Activated T-helper 2 cell treated with anti-CD3 and anti-CD28 coated beads, Interferon-gamma antibody, Interleukin-2, Interleukin-4, amounts not matched to agents 10 μg/mL and 5 μg/mL and 100 μg/mL, durations not matched to agents 14 hours and 24 hours and 36 hours (primary cell): ENCODE measurements at places on chromosomes 6 and 20. TPM values are rescaled to one million over a fixed set of nuclear protein-coding genes. Genes with fewer than 3 reads are reported as not detected.
A peak's percentile ranks its signal among the peaks of the same experiment; 100 is the strongest.

DNA sequence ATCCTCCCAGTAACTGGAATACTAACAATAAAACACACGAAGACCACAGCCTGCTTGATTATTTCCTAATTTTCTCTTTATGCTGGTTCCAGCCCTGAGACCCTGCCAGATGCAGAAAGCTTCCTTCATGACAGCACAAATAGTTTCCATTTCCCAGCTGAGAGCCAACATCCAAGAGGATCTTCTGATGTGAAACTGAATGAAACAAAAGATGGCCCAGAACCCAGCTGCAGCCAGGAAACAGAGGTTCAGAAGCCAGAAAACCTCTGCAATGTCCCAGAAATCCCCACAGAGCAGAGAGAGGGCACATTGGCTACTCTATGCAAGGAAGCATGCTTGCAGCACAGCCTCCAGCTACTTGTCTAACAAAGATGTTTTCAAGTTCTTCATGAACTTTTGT lies 61.8 kb upstream of the PLEKHG1 start:
- DNase-seq = no peak
- H3K27ac ChIP-seq = no peak overlapping the region
- H3K27me3 ChIP-seq = peaks cover 12% of the 10 kb centered on the region
- peaks cover 4% of the 10 kb centered on the region for H3K4me1 ChIP-seq
- no peaks in the 10 kb centered on the region for H3K36me3 ChIP-seq
- H3K4me3 ChIP-seq = no peak overlapping the region

GRCh38 chr6:158083455-158084325 lies 84.4 kb downstream of the SERAC1 start:
- peaks cover 20% of the 10 kb centered on the region for H3K4me1 ChIP-seq
- H3K4me3 ChIP-seq = no peak overlapping the region
- no peaks in the 10 kb centered on the region for H3K27me3 ChIP-seq
- H3K27ac ChIP-seq = no peak overlapping the region

DNA sequence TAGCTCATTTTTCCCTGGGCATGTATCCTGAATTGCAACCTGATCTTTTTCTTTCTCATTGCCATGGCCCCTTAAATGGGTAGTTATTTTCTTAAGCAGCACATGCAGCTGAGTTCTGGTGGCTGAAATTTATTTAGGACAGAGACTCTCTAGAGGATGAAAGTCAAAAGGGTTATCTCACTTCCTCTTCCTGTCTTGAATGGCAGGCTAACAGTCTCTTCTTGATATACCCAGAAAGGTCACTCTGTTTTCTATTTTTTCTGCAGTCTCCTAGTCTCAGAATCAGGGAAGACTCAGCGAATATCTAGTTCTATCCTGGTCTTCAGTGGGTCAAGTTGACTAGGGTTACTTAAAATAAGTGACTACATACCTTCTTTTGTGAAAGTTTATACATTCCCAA lies 243.3 kb downstream of the EPHA7 start:
- H3K36me3 ChIP-seq = no peaks in the 10 kb centered on the region
- no peaks in the 10 kb centered on the region for H3K27me3 ChIP-seq
- no peak overlapping the region for H3K4me3 ChIP-seq
- no peak for DNase-seq

GRCh38 chr6:156449569-156449968 lies 327.6 kb upstream of the ARID1B start:
- H3K27ac ChIP-seq = no peak overlapping the region
- H3K27me3 ChIP-seq = no peaks in the 10 kb centered on the region
- no peaks in the 10 kb centered on the region for H3K4me1 ChIP-seq
- H3K36me3 ChIP-seq = no peaks in the 10 kb centered on the region

DNA sequence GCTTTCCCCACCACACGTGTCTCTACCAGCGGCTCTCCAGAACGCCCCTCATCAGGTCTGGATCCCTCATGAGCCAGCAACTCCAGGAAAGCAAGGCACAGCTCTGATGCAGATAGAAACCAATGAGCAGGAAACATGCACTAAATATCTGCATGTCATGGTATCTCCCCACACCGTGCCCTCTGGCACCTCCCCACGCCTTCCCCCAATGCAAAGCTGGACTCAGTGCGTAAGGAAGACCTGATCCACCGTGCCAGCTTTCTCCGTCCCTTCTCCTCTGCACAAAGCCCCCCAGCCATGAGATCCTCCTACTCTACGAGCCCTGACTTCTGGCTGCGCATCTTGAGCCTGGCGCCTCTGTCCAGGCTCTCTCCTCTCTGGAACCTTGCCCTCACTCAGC lies 9.4 kb downstream of the PDE10A start:
- no peak for DNase-seq
- no peaks in the 10 kb centered on the region for H3K4me1 ChIP-seq
- H3K36me3 ChIP-seq = no peaks in the 10 kb centered on the region
- no peak overlapping the region for H3K4me3 ChIP-seq
- H3K27me3 ChIP-seq = peaks cover 10% of the 10 kb centered on the region
- no peak overlapping the region for H3K27ac ChIP-seq

- H3K4me3 ChIP-seq = peak overlapping the region; percentile 60
- peak overlapping the region; percentile 88 for H3K27ac ChIP-seq
- peak; percentile 27 for DNase-seq
- peaks cover 83% of the 10 kb centered on the region for H3K4me1 ChIP-seq
- peaks cover 76% of the 10 kb centered on the region for H3K36me3 ChIP-seq
Measured at GRCh38 chr20:51497542-51498467, 44.7 kb downstream of the NFATC2 start.

DNA sequence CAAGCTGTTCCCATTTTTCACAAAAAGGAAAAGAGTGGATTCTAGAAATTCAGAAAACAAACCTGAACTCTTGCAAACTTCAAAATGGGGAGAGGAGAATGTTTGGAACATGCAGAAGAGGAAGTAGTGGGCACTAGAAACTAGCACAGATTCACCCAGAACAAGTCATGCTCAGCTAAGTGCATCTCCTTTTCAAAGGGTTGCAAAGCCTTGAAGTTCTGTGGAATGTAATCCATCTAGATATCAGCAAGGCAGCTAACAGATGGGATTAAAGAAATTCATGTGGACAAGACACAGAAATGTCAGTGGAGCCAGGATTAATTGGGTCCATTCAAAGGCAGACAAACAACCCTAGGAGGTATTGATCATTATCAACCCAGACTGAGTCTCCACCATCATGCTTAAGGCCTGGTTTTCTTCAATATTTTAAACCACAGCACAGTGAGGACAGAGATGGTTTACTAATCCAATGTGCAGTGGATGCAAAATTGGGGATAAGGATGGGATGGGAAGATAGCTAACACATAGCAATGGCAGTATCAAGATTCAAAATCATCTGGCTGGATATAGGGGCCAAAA lies 31.3 kb downstream of the KCNK5 start:
- peak overlapping the region; percentile 51 for H3K27ac ChIP-seq
- no peak for DNase-seq
- H3K27me3 ChIP-seq = no peaks in the 10 kb centered on the region
- H3K36me3 ChIP-seq = peaks cover 68% of the 10 kb centered on the region
- peaks cover 35% of the 10 kb centered on the region for H3K4me1 ChIP-seq

DNA sequence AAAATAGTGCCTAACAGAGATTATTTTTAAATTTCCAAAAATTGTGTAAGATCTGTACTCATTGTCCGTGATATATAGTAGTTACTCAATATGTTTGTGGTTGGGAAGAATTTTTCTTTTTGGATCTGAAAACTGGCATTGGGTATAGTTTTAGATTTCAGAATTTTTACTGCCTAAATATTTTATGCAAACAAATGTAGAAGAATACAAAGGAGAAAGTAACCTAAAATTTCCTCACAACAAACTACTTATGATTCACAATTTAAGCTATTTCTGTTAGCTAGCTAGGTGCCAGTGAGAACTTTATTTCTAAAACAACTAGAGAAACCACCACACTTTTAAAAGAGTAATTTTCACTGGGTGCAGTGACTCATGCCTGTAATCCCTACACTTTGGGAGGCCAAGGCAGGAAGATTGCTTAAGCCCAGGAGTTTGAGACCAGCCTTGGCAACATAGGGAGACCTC lies 38.8 kb downstream of the SESN1 start:
- peaks cover 20% of the 10 kb centered on the region for H3K4me1 ChIP-seq
- H3K36me3 ChIP-seq = no peaks in the 10 kb centered on the region
- no peak overlapping the region for H3K4me3 ChIP-seq
- DNase-seq = no peak
- peaks cover 9% of the 10 kb centered on the region for H3K27me3 ChIP-seq
- H3K27ac ChIP-seq = no peak overlapping the region

DNA sequence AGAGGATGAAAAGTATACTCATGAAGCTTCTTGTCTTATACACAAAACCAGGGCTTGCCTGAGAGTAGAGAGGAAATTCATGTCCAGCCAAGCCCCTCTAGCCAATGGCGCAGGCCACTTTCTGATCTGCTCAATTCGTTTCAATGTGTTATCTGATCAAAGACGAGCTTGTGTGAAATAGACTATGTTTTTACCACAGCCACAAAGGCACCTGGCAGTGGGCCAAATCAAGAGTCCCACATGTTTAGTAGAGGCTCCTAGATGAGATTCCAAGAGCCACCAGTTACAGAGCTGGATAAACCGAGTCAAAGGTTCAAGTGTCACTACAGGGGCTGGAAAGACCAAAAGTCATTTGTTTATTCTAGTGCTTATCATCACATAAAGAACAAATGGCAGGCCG lies 34.9 kb downstream of the GPLD1 start:
- H3K27ac ChIP-seq = no peak overlapping the region
- H3K27me3 ChIP-seq = no peaks in the 10 kb centered on the region
- H3K36me3 ChIP-seq = no peaks in the 10 kb centered on the region
- DNase-seq = no peak
- H3K4me1 ChIP-seq = no peaks in the 10 kb centered on the region
- no peak overlapping the region for H3K4me3 ChIP-seq

DNA sequence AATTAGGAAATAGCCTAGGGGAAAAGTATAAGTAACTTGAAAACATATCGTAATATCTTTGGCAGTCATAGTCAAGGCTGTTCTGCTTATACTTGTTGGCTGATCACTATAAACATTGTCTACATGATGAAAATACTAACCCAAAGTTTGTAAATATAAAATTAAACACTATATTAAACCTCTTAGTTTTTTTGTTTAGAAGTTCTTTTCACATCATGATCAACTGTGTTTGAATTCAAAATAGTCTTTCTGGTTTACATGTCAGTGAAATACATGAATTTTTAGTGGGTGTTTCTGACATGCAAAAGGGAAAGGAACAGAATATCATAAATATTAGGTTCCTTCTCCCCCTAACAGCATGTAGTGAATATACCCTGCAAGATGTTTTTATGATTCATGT lies 43.5 kb downstream of the ADGRG6 start:
- no peak for DNase-seq
- H3K4me1 ChIP-seq = no peaks in the 10 kb centered on the region
- no peaks in the 10 kb centered on the region for H3K36me3 ChIP-seq

- no peaks in the 10 kb centered on the region for H3K4me1 ChIP-seq
- DNase-seq = no peak
- H3K27ac ChIP-seq = no peak overlapping the region
- H3K27me3 ChIP-seq = no peaks in the 10 kb centered on the region
Measured at GRCh38 chr20:11401988-11402387, 515.7 kb upstream of the BTBD3 start.

DNA sequence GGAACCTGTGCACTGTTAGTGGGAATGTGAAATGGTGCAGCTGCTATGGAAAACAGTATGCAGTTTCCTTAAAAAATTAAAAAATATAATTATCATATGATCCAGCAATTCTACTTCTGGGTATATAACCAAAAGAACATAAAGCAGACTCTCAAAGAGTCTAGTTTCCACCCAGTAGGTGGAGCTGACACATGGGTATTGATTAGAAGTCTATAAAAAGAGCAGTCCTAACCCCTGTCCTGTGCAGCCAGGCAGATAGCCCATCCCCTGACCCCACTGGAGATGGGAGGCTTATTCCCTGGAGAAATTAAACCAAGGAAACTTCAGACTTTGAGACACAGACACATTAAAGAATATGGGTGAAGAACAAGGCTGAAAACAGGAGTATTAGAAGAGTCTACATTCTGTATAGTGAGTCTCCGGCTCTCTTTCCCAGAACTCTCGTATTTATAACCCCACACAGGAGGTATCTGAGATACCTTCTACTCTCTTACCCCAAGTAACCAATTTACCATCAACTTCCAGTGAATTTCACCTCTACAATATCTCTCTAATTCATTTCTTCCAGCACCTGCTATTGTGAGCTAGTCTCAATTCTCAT lies 92.3 kb downstream of the SEL1L2 start:
- H3K4me3 ChIP-seq = no peak overlapping the region
- no peak for DNase-seq
- H3K27ac ChIP-seq = no peak overlapping the region
- H3K27me3 ChIP-seq = no peaks in the 10 kb centered on the region
- no peaks in the 10 kb centered on the region for H3K4me1 ChIP-seq
- no peaks in the 10 kb centered on the region for H3K36me3 ChIP-seq

GRCh38 chr6:139187489-139187888 lies 52.6 kb downstream of the HECA start:
- H3K4me3 ChIP-seq = no peak overlapping the region
- no peak for DNase-seq
- H3K27ac ChIP-seq = no peak overlapping the region
- no peaks in the 10 kb centered on the region for H3K27me3 ChIP-seq
- peaks cover 3% of the 10 kb centered on the region for H3K36me3 ChIP-seq

GRCh38 chr20:43220612-43221011 lies 30.9 kb upstream of the PTPRT start:
- H3K27me3 ChIP-seq = no peaks in the 10 kb centered on the region
- no peak for DNase-seq
- H3K36me3 ChIP-seq = no peaks in the 10 kb centered on the region
- H3K4me1 ChIP-seq = no peaks in the 10 kb centered on the region
- H3K4me3 ChIP-seq = no peak overlapping the region
- no peak overlapping the region for H3K27ac ChIP-seq

DNA sequence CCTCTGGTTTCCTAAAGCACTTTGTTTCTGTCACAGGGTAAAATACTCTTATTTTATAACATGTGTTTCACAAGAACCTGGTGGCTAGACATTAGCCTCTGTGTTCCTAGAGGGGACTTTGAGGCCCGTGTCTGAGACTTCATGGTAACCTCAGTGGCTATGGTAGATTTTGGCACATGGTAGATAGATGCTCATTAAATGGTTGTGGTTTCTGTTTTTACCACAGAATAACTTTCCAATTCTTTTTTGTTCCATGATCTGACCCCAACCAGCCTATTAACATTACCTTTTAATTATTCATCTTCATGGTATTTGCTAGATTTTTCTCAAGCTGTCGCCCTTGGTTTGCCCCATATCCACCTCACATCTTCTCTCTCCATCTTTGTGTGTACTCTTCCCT lies 34.3 kb downstream of the CCN2 start:
- peaks cover 27% of the 10 kb centered on the region for H3K4me1 ChIP-seq
- peaks cover 47% of the 10 kb centered on the region for H3K27me3 ChIP-seq
- H3K4me3 ChIP-seq = peak overlapping the region; percentile 3
- DNase-seq = no peak

DNA sequence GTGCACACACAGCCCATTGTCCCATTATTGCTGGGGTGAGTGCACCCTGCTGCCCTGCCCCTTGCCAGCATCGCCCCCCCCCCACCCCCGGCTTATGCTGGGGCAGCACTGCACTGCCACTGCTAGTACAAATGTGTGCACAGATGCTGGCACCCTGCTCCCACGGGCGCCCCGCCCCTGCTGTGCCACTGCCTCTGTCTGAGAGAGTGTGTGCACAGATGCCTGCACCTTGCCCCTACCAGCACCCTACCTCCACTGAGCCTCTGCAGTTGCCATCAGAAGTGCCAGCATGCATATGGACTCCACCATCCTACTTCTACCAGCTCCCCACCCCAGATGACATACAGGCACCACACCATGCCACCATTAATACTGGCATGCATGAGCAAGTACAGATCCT lies 454.6 kb upstream of the KHDRBS2 start:
- H3K4me1 ChIP-seq = no peaks in the 10 kb centered on the region
- DNase-seq = no peak
- H3K27ac ChIP-seq = no peak overlapping the region
- no peak overlapping the region for H3K4me3 ChIP-seq

Gene SCRT2
- total RNA-seq = not detected in 2 replicates

Gene FOXS1
- total RNA-seq = not detected in 2 replicates

Gene SAPCD1
- 16.4 and 18.9 TPM in 2 replicates for total RNA-seq

Gene BTN3A1
- total RNA-seq = 34.8 and 38.6 TPM in 2 replicates
